ENCODE measurements at places on chromosomes 3 and 15.

GRCh38 chr3:154753101-154753500, 323.1 kb upstream of the GPR149 start:
- DNase-seq, result no peak

DNA sequence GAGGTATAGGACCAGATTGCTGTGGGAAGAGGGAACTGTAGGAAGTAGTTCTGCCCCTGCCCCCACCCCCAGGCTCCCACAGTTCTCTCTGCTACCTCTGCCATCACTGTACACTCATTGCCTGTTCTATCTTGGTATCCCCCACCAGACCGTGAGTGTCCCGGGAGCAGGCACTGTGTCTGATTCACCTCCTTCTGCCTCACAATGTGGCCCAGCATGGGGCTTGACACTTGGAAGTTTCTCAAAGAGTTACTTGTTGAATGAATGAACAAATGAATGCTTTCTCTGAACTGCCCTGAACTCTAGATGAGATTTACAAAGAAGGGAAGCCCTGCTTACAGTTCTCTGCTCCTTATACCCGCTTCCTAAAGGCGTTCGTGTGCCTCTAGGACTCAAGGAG, 27.1 kb upstream of the PIK3CB start:
- no peak for DNase-seq

- DNase-seq, result no peak
Measured at GRCh38 chr15:34442891-34443290, 5.3 kb upstream of the GOLGA8A start.

DNA sequence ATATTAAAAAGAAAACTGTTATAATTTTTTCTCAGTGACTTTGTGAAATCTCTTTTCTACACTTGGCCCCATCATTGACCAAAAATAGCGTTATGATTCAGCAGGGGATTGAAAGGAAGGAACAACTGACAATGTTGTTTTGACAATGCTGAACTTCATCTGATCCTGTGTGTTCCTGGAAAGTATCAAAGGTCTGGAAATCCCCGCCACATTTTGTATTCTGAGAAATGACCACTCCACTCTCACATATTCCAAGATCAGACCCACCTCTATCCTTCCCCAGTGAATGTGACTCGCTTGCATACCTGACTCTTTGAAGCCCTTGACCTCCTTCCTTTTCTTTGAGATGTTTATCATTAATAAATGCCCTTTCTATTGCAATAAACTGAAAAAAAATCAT, 9.7 kb upstream of the RIOX2 start:
- no peak for DNase-seq

DNA sequence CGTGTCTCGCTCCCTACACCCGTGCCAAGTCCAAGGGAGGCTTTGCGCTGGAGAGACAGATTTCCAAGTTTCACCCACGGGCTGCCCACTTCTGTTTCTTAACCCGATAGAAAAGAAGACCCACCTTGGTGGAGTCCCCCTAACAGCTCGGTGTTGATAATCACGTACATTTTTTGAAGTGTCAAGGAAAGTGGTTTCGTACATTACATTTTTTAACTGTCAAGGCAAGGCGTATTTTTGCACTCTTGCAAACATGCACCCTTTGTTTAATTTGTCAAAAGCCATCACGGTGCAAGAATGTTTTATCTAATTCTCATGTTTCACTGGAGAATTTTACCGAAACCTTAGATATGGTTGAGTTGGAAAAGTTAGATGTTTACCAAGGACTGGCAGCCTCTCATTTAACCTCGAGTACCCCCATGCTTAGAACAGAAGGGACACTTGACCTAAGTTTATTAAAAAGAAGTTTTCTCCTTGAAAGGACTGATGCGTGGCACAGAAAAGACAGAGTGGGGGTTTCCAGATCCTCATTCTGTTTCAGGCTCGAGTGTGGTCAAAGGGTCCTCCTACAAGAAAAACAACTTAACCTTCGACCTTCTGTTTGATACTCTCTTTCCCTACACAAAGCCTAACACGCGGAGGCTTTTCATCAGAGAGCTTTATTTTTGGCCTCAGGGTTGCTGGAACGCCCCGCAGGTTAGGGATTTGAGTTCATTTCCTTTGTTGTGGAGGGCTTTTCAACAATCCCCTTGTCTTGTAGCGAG, 882 bp downstream of the GXYLT2 start:
- DNase-seq, result no peak

- DNase-seq, result peak; percentile 45
Measured at GRCh38 chr15:25783607-25784540, 79.3 kb downstream of the ATP10A start.

DNA sequence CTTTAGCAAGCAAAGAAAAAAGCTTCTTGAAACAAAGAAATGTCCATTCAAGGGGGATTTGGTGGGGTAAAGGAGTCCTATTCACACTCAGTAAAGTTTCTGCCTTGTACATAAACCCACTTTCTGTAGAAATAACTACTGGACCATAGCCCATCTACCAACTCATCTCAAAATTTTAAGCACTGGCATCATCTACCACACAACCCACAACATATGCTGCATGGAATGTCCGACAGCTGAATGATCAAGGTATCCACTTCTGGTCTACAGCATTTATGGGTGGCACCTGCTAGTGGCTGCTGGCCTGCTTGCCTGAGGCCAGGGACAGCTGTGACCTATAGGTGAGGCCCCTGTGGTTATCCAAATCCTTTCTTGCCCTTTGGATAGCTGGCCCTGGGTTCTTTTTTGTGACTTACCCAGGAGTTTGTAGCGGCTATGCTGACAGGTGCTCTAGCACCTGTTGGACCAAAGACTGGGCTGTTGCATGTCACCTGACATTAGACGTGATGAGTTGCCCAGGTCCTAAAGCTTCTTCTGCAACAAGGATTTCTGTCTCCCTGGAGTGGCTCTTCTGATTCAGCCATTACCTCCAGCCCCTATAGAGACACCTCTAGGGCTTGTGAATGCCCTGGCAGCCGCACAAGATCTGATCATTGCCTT, 19.2 kb upstream of the MEF2A start:
- no peak for DNase-seq

DNA sequence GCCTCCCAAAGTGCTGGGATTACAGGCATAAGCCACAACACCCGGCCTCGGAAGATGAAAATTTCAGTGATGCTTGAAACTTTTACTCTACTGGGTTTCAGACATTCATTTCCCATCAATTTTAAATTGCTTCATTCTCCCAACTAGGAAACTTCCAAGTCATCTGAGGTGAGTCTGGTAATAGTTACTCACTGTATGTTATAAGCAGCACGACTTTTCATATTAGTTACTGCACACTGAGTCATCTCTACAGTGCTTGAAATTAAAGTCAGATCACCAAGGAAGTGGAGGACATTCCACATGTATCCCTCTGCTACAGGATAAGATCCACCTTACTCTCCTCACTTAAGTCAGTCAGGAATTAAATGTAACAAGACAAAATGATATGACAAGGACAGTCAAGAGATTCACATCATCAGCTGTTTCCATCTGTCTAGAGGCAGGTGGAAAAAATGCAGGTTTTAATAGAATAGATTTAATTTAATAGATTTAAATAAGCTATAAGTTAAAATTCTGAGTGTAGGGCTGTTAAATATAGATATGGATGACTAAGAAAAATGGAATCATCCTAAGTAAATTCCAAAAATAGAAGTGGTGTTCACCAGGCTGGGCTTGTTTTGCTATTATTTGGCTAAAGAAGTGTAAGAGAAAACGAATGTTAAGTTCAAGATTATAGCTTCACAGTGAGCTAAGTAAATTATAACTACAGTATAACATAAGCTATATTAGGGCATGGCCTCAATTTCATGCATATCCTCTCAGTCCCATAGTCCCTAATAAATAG, 104.4 kb downstream of the TMCO5A start:
- DNase-seq, result no peak

DNA sequence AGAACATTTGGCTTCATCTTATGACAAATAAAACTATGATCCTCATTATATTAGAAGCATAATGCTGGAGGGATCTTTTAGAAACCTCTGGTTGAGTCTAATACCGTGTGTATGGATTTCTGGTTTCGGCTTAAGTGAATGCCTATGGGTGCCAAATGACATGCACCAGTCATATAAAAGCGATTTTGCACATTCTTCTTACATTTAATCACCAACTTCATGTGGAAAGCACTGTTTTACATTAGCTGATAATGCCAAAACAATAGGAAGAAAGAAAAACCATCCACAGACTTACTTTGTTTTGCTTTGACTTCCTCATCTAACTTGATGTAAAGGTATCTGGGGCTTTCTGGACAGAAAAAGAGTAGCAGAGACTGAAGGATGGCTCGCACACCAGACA, 20.9 kb downstream of the SLC2A2 start:
- no peak for DNase-seq

- DNase-seq, result no peak
Measured at GRCh38 chr3:135869439-135870105, 96.0 kb upstream of the PPP2R3A start.

GRCh38 chr3:70805061-70805889, 492.8 kb upstream of the MDFIC2 start:
- DNase-seq, result no peak

- DNase-seq, result no peak
Measured at GRCh38 chr15:61198722-61199121, 30.4 kb downstream of the RORA start.

GRCh38 chr3:17945799-17946399, 203.5 kb upstream of the TBC1D5 start:
- no peak for DNase-seq

DNA sequence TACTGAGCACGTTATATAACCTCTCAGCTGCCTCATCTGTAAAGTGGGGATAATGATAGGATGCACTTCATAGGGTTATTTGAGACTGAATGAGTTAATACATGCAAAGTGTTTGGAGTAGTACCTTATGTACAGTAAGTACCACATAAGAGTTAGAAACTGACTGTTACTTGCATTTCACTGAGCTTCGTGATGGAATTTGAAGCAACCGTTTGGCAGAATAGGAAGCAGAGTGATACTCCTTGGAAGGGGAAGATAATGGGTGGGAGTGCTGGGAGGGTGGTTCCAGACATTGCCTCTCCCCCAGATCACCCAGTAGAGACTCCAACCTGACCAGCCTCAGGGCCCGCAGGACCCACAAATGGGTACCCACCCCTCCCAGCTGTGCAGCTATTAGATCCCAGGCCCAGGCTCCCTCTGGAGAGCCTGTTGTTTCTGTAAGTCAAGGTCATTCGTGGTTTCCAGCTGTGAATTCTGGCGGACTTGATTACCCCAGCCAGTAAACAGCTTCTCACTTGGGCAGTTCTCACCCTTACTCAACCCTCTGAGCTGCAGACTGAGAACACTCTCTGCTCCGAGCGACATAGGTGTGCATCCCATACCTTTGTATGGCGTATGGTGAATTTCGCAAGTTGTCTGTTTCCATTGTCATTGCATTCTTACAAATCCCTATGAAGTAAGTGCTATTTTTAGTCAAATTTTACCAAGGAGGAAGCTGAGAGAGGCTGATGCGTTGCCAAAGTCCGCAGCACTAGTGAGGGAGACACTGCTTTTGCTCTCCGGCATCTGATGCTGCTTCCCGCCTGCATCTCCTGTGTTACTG, 11.1 kb downstream of the ALPK3 start:
- no peak for DNase-seq

DNA sequence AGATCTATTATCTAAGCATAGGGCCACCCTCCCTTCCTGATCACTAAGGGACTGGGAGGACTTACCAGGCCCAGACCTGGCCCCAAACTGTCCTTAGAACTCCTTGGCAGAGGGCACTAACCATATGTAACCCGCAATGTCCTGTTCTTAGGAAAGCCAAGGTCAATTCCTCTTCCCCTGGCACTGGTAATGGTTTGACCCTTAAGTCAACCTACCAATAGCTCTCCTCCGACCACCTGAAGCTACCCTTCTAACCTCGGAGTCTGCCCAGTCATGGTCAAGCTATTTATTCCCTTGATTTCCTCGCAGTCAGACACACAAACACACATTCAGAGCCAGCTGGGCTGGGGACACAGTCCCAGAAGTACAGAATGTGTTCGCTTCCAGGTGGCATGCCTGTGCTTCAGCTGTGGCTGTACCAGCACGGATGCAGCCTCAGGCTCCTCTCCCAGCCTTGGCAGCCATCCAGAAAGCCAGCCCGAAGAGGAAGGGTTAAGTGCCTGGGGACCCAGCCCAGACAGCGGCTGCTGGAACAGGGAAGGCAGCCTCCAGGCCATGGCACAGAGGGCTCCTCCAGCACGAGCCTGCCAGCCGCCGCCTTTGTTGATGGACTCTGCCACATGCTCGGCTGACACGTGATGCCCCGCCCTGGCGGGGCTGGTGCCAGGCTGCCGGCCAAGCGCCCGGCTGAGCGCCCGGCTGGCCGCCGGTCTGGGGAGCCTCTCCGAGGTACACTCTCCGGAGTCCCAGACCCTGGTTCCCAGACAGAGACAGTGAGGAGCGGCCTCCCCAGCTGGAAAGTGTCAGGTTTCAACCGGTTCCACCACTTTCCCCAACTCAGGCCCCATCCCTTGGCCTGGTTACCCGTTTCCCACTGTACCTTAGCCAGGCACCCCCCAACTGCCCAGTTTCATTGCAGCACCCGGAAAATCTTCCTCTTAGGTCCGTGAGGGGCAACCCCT, 5.5 kb downstream of the BMF start:
- no peak for DNase-seq

GRCh38 chr3:409011-409410, 212.4 kb downstream of the CHL1 start:
- DNase-seq, result no peak

DNA sequence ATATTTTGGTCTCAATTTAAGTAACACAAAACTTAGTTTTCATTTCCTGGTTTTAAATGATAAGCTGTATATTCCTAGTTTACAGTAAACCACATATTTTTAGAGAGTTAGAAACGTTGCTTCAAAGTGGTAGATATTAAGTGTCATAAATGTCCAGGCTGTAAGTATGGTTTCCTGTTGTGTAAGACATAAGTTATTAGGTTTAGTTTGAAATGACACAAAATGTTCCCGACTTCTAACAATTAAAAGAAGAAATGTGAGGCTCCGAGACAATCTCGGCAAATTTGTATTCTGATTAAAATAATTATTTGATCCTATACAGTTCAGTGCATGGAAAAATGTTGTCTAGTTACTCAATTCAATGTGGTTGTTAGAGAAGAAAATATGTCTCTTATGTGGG, 387.3 kb downstream of the EPHA3 start:
- no peak for DNase-seq

- no peak for DNase-seq
Measured at GRCh38 chr3:48555231-48555948, 1.2 kb downstream of the PFKFB4 start.

GRCh38 chr15:46280762-46281542, 646.1 kb downstream of the SQOR start:
- no peak for DNase-seq

- no peak for DNase-seq
Measured at GRCh38 chr3:141181819-141182218, 49.8 kb upstream of the PXYLP1 start.

DNA sequence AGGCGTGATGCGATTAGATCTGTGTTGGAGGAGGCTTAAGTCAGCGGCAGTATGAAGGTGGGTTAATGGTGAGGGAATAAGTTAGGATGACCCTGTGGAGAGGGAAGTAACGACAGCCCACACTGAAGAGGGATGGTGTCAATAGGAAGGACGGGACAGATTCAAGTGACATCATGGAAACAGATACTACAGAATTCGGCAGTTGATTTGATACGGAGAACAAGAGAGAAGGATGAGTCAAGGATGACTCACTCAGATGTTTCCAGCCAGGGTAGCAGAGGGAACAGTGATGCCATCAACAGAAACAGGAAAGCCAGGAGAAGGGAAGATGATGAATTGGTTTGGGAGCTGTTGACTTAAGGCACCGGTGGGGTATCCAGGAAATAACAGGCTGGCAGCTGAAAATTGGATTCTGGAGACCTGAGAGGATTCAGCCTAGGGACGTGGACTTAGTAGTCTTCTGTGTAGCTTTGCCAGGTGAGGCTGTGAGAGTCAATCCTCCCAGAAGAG, 38.0 kb downstream of the SHC4 start:
- no peak for DNase-seq

- no peak for DNase-seq
Measured at GRCh38 chr15:77714023-77714422, 81.3 kb upstream of the LINGO1 start.

Data from stimulated activated CD4-positive, alpha-beta T cell treated with anti-CD3 and anti-CD28 coated beads, Interleukin-4, amount 100 ng/mL, for 1 hour (primary cell).